ENCODE measurements at places on chromosomes 3 and 15.

DNA sequence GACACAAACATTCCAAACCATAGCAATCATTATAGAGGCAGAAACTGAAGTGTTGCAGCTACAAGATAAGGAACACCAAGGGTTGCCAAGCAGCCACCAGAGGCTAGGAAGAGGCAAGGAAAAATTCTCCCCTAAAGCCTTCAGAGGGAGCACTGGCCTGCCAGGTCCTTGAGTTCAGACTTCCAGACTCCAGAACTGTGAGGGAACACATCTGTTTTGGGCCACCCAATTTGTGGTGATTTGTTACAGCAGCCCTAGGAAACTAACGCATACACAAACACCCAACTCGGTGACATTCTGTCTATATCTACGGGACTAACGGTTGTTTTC is 54.6 kb downstream of the MB21D2 start:
- no peak for DNase-seq

GRCh38 chr15:93129702-93130488 is 40.9 kb upstream of the RGMA start:
- no peak for DNase-seq

DNA sequence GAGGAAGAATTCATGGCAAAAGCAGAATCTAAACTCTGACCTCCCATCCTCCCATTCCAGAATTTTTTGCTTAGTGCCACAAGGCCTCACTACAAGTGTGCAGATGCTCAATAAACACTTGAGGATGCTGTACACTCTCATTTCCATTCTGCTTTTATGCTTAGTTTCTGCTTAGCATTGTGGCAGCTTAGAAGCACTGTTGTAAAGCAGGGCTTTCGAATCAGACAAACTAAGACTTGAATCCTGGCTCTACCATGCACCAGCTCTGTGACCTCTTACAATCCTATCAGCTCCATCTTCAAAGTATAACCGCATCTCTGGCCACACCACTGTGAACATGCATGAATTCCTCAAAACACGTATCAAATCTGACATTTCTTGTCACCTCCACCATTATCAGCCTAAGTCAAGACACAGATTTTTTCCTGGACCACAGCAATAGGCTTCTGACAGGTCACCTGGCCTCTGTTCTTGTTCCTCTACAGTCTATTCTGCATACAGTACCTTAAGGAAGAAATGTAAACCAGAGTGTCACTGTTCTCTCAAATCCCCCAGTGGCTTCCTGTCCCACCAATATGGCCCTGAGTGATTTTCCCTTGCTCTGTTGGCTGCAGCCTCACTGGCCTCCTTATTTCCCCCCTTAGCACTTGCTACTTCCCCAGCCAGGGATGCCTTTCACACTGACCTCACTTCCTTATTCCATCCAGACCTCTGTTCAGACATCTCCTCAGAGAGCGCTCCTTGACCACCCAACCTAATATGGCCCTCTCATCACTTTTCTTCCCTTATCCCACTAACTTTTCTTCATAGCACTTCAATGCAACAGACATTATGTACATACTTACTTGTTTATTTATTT is 8.1 kb upstream of the PHC3 start:
- DNase-seq = no peak

- DNase-seq = no peak
These were observed 198.8 kb downstream of the KLHL25 start for GRCh38 chr15:85595804-85596536.

GRCh38 chr15:85151861-85152260 is 170.2 kb downstream of the PDE8A start:
- DNase-seq = no peak

DNA sequence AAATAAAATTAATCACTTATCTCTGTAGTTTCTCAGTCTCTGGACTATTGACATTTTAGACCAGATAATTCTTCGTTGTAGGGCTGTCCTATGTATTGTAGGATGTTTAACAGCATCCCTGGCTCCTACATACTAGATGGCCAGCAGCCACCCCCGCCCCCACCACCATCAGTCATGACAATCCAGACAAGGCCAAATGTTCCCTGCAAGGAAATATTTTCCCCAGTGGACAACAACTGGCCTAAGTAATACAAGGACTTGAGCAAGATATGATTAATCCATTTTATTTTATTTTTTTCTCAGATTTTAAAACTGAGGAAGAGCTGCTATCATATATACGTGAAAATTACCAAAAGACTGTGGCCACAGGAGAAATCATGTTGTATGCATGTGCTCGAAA is 23.8 kb downstream of the TICRR start:
- no peak for DNase-seq

All from HFFc6 (cell line).